ENCODE measurements at places on chromosomes 6 and 20.

GRCh38 chr20:35319192-35319870, 27.1 kb upstream of the FAM83C start:
- DNase-seq: no peak

GRCh38 chr20:39893003-39893685, 795.9 kb downstream of the MAFB start:
- DNase-seq: no peak

DNA sequence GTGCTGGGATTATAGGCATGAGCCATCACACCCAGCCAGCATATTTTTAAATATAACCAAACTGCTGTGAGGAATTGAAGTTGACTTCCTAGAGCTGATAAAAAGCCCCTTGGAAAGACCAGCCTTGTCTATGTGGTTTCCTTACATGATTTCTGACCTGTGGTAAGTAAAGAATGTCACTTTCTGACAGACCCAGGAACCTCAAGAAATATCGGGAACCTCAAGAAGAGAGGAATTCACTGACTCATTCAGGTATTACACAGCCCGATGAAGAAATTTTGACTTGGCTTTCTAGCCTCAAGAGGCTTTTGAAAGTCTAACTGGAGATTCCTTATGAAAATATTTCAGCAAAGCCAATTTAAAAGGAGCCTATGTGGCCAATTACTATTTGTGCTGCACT, 71.8 kb downstream of the FOXF2 start:
- no peak for DNase-seq

GRCh38 chr6:156934069-156934460, 156.9 kb downstream of the ARID1B start:
- DNase-seq: no peak

- no peak for DNase-seq
Observed at GRCh38 chr20:11698124-11698523, 219.6 kb upstream of the BTBD3 start.

DNA sequence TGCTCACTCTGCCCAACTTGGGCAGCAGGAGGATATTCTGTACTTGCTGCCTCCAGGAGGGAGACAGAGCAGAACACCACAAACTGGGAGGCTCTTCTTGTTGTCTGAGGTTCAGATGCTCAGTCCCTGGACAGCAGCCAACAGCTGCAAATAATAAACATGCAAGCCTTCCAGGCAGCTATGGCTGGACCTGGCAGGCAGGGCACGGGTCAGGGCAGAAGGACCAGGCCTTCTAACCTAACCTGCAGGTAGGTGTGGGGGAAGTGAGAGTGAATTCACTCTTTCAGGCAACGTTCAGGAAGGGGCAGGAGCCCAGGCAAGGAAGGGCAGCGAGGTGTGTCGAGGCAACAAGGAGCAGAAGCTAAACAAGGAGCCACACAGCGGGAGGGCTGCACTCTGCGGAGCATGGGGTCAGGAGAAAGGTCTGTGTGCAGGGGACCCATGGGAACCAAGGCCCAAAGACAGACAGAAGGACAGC, 31.5 kb downstream of the NINL start:
- DNase-seq: no peak

DNA sequence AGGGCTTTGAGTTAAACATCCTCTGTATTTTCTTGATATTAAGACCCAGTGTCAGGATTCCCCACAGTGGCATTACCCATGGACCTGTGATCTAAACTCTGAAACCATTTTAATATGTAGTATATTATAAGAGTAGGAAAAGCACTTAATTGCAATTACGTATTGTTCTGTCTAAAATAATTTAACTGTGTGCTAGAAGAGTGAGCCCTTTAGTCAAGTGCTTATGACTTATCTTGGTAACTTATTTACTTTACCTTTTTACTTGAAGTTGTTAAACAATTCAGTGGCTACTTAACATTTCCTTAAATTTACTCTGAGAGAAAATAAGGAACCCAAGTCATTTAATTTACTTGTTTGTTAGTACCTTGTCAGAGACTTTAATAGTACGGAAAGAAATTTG, 173.6 kb downstream of the CDKAL1 start:
- no peak for DNase-seq

DNA sequence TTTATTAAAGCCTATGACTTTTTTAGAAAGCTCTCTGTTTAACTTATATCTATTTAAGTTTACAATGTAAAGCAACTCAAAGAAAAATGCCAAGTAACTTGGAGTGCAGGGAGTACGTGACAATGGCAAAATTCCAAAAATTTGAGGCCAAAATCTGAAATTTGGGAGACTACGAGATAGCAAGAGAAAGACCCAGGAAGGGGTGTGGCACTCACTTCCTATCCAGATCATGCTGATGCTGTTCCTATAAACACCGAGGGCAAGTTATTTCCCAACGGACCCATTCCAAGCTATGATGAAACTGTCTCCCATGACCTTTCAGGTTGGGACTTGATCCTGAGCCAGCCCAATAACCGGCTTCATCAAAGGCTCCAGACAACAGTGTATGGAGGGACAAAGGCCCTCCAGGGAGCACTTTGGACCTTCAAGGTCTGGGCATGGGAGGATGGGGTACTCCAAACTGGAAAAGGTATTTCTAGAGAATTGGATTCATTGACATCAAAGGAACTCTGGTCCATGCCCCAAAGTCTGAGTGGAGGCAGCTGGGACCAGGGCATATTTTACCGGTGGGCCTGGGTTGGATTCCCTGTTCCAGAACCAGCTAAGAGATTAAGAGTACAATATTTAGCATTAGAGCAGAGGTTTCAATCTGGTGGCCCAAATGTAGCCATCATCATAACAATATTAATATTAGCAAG, 15.7 kb upstream of the SLC13A3 start:
- no peak for DNase-seq

DNA sequence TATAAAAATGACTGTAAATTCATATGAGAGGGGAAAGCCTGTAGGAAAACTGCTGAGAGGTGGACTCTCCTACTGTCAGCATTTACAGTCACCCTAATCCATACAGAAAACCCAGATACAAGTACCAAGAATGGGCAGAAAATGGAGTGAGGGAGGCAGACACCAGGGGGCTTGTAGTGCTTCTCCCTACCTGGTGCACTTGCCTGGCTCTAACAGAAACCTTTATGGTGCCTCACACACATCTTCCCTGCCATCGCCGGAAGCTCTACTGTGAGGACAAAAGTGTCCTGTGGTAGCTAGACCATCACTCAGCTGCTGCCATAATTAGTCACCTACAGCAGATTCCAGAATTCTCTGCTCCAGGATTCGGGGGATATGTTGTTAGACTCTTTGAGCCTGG, 441.3 kb downstream of the TFAP2B start:
- no peak for DNase-seq

DNA sequence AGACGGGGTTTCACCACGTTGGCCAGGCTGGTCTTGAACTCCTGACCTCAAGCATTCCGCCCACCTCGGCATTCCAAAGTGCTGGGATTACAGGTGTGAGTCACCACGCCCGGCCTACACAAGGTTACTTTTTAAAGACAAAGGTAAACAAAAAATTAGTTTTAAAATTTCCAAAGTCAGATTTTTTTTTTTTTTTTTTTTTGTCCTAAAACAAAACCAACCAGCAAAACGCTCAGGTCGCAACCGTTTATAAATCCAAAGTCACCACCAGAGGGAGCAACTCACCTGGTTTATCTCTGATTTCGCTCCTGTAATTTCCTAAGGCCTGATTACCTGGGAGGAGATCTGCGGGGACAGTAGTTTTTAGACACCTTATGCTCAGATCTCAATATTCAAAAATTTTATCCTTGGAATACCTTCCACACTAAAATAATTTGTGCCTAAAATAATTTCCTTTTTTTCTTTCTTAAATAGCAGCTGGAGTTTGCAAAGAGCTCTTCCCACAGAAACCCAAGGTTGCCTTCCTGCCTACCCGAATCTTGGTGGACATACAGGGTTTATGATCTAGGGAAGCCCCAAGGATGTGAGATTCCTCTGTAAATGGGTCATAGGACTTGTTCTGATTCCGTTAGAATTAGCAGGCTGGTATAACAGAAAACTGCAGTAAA, 19.8 kb upstream of the TREM1 start:
- no peak for DNase-seq

DNA sequence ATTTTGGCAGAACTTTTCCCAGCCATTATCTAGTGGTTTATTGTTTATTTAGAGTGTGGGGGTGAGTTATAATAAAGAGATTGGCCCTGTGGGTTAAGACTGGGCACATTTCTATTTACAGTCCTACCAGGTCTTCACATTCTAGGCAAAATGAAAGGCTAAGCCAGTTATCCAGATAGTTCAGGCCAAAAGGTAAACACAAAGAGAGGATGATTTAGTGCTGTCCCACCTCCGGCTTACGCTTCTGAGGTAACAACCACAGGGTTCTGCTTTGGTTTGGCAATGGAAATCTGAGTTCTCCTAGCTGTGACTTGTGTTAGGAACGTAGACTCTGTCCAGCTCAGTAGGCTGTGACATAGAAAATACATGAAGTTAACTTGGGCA, 50.3 kb upstream of the PTPRK start:
- DNase-seq: no peak

DNA sequence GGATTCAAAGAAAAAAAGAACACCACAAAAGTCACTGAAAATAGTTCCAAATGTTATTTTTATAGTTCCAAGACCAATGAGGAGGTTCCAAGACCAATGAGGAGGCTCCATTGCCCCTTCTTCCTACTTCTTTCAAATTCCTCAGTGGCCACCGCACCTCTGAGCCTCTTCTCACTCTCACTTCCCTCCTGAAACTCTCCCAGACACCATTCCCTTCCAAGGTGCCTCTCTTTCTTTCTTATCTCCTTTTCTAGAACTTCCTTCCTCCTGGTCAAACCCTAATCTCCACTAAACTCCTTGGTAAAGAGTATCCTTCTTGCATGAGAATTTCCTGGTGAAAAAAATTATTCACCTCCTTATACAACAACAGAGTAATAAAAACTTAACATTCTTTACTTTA, 20.4 kb upstream of the MCUR1 start:
- no peak for DNase-seq

- DNase-seq: no peak
Observed at GRCh38 chr20:9723501-9724202, 115.2 kb downstream of the PAK5 start.

GRCh38 chr6:15522856-15523529, 139.8 kb downstream of the DTNBP1 start:
- no peak for DNase-seq

DNA sequence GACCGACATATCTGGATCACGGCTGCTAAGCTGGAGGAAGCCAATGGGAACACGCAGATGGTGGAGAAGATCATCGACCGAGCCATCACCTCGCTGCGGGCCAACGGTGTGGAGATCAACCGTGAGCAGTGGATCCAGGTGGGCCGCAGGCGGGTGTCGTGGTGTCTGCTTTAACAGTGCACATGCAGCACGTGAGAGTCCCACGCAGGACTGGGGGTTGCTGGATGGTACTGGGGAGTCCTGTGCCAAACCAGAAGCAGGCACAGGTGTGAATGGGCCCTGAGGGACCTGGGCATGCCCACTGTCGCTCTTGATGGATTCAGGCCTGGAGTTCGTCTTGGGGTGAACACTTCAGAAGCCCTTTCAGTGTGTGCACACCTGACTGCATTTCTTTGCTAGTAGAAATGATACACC, 24.6 kb upstream of the C20orf204 start:
- no peak for DNase-seq

DNA sequence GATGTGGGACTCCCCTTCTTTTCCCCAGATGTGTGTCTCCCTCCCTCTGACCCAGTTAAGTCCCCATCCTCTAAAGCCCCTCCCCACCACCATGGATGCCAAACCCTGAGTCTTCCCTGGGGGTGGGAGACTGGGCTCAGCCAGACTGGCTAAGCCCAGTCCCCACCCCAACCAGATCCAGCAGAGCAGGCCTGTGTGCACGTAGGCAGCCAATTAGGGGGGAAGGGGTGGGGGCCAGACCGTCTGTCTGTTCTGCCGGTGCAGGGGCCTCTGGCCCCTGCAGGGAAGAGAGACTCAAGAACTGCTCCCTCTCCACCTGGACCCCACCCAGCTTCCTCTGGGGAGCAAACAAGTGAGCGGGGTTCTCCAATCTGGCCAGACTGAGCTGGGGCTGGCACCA, 605 bp downstream of the COX4I2 start:
- DNase-seq: peak; percentile 9
